ENCODE measurements at places on chromosomes 4 and X. TPM values are rescaled to one million over a fixed set of nuclear protein-coding genes. Genes with fewer than 3 reads are reported as not detected.

SLC9B1 gene
- total RNA-seq: not detected

IL3RA gene
- not detected for total RNA-seq

MAGEE2 gene
- not detected for total RNA-seq

DNA sequence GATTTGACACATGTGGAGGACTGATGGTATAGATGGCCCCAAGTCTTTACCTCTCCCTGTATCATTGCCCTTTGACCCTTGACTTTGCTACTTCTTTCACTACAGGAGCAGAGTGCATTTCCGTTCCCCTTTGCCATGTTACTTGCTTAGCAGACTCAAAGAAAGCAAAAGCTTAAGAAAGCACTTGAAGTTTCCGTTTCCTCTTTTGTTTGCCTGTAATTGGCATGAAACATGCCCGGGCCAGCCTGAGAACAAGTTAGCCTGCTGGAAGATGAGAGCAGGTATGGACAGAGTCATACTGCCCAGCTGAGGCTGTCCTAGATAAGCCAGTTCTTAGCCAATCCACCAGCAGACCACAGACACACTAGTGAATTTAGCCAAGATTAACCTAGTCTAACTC, 206.0 kb downstream of the BCOR start:
- H3K4me3 ChIP-seq: no peak overlapping the region
- H3K4me1 ChIP-seq: no peaks in the 10 kb centered on the region
- no peak for DNase-seq
- H3K27me3 ChIP-seq: no peaks in the 10 kb centered on the region
- H3K36me3 ChIP-seq: no peaks in the 10 kb centered on the region
- no peak overlapping the region for H3K27ac ChIP-seq

DNA sequence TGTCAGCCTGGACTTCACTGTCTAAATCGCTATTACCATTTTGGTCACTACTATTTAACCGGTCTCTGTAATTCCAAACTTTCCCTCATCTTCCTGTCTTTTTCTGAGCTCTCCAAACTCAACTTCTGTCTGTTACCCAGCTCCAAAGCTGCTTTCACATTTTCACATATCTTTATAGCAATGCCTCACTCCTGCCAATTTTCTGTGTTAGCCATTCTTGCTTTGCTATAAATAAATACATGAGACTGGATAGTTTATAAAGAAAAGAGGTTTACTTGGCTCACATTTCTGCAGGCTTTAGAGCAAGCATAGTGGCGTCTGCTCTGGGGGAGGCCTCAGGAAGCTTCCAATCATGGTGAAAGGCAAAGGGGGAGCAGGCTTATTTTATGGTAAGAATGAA, 368.3 kb upstream of the GNPDA2 start:
- no peaks in the 10 kb centered on the region for H3K27me3 ChIP-seq
- H3K4me3 ChIP-seq: no peak overlapping the region
- no peak for DNase-seq
- no peaks in the 10 kb centered on the region for H3K4me1 ChIP-seq

DNA sequence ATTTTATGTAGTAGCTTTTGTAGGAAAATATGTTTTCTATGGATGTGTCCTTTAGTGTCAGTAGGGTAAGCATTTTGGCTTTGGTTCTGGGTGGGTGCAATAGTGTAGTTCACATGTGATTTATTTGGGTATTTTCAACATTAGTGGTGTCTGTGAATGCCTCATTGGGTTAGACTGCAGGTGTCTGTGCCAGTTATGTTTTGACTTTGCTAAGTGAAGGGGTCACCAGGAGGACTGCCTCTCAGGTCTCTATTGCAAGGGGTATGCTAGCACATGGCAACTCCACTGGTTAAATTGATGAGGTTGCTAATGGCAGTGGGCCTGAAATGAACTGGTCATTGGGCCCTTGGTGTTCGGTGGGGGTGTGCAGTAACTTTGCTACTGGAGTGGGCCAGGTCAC, 467.1 kb downstream of the NAF1 start:
- no peaks in the 10 kb centered on the region for H3K4me1 ChIP-seq
- H3K27me3 ChIP-seq: no peaks in the 10 kb centered on the region
- H3K27ac ChIP-seq: no peak overlapping the region
- no peak overlapping the region for H3K4me3 ChIP-seq

- H3K27ac ChIP-seq: peak overlapping the region; percentile 80
- H3K4me1 ChIP-seq: peaks cover 15% of the 10 kb centered on the region
- H3K36me3 ChIP-seq: no peaks in the 10 kb centered on the region
- H3K27me3 ChIP-seq: no peaks in the 10 kb centered on the region
- DNase-seq: no peak
- no peak overlapping the region for H3K4me3 ChIP-seq
Observed at GRCh38 chrX:46770000-46770816, 11.3 kb upstream of the SLC9A7 start.

DNA sequence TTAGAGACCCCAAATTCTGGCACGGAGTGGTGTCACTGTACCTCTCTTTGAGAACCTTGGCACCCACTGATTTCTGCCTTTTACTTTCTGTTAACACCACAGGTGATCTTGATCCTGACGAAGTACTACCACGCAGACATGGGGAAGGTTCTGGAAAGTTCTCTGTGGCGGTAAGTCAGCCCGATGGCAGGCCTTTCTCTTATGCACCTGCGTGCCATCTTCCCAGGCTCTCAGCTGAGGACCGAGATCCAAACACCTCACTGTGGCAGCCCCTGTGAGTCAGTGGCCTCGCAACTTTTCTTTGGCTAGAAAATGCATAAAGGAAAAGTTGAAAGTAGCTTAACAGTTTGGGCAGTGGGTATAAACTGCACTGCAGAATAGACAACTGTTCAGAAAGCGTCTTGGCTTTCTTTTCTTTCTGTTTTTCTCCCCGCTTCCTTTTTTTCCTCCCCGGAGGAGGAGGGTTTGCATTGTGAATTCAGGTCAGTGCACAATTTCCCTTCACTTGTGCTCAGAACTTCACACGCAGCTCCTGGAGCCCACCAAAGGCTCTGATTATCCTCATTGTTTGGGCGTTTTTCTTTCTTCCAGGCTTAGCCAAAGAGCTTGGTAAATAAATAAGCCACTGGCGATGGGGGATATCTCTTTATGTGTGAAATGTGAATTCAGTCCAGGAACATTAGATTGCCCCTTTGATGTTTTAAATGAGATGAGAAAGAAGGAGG, 38.4 kb downstream of the PSAPL1 start:
- no peaks in the 10 kb centered on the region for H3K36me3 ChIP-seq
- no peak overlapping the region for H3K4me3 ChIP-seq
- no peak overlapping the region for H3K27ac ChIP-seq
- no peaks in the 10 kb centered on the region for H3K4me1 ChIP-seq
- DNase-seq: no peak
- no peaks in the 10 kb centered on the region for H3K27me3 ChIP-seq

- H3K4me3 ChIP-seq: no peak overlapping the region
- H3K27me3 ChIP-seq: no peaks in the 10 kb centered on the region
- no peak overlapping the region for H3K27ac ChIP-seq
- H3K4me1 ChIP-seq: no peaks in the 10 kb centered on the region
- no peaks in the 10 kb centered on the region for H3K36me3 ChIP-seq
Observed at GRCh38 chrX:47244676-47245075, 11.9 kb downstream of the USP11 start.

DNA sequence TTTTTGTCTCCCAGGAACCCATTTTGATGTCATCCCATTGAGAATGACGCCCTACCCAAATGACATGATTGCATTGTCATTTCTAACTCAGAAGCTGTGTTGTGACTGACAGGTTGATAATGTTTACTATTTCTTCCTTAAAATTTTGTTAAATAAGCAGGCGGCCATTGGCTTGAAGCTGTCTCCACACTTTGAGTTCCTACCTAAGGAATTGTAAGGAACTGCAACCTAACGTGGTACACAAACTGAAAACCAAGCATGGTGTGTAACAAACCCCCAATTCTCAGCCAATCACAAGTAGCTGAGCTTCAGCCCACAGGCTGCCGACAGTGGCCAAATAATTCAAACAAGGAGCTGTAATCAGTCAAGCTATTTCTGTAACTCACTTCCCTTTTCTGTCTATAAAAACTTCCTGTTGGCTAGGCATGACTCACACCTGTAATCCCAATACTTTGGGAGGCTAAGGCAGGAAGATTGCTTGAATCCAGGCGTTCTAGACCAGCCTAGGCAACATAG, 2.9 kb upstream of the MND1 start:
- H3K27ac ChIP-seq: no peak overlapping the region
- H3K36me3 ChIP-seq: no peaks in the 10 kb centered on the region
- no peak overlapping the region for H3K4me3 ChIP-seq
- no peaks in the 10 kb centered on the region for H3K27me3 ChIP-seq
- peak; percentile 2 for DNase-seq

DNA sequence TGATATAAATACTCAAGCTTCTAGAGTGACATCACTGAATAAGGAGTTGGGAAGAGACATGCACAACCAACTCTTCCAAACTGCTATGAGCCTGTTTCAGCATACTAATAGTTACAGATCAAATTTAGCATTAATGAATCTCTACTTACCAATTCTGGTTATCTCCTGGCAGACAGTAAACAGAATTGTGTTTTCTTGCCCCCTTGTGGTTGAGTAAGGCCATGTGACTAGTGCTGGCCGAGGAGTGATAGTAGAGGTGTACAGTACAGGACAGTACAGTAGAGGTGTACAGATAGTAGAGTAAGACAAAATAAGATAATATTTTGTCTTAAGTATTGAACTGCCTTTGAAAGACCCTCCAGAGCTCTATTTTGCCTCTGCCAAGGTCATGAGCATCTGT, 681.4 kb downstream of the GABRG1 start:
- no peaks in the 10 kb centered on the region for H3K36me3 ChIP-seq
- no peak overlapping the region for H3K27ac ChIP-seq

DNA sequence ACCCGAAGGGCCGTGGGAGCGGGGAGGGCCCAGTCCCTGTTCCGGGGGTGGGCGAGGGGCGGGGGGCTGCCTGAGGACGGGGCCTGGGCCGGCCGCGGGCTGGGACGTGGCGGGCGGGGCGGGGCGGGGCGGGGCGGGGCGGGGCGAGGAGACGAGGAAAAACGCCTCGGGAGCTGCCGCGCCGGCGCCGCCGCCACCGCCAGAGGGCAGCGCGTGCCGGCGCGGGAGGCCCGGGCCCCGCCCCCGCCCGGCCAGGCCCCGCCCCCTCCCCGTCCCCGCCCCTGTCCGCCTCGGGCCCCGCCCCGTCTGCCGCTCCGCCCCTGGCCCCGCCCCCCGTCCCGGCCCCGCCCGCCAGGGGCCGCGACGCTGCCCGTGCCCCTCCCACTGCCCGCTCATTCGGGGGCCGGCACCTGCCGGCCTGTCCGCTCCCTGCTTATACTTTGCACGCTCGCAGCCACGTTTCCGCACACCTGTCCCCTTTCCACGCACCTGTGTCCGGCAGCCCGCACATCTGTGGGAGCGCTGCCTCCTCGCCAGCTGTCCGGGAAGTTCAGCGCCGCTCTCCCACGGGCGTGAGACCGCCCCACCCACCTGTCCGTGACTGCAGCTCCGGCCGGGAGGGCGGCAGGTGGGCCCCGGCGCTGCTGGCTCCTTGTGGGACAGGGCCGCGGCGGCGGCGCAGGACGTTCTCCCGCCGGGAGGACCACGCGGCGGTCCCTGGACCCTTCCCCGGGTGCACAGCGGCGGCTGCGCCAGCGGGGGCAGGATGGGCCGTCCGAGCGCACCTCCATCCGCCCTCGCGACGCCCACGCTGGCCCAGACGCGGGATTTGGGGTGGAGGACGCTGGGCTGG, 1.7 kb upstream of the FGFRL1 start:
- H3K27me3 ChIP-seq: peaks cover 11% of the 10 kb centered on the region
- peak; percentile 48 for DNase-seq
- H3K36me3 ChIP-seq: no peaks in the 10 kb centered on the region
- peak overlapping the region; percentile 90 for H3K4me3 ChIP-seq
- H3K4me1 ChIP-seq: peaks cover 5% of the 10 kb centered on the region
- H3K27ac ChIP-seq: peak overlapping the region; percentile 55

All from PC-9 (cell line).